ENCODE measurements at places on chromosomes 16 and 17.

DNA sequence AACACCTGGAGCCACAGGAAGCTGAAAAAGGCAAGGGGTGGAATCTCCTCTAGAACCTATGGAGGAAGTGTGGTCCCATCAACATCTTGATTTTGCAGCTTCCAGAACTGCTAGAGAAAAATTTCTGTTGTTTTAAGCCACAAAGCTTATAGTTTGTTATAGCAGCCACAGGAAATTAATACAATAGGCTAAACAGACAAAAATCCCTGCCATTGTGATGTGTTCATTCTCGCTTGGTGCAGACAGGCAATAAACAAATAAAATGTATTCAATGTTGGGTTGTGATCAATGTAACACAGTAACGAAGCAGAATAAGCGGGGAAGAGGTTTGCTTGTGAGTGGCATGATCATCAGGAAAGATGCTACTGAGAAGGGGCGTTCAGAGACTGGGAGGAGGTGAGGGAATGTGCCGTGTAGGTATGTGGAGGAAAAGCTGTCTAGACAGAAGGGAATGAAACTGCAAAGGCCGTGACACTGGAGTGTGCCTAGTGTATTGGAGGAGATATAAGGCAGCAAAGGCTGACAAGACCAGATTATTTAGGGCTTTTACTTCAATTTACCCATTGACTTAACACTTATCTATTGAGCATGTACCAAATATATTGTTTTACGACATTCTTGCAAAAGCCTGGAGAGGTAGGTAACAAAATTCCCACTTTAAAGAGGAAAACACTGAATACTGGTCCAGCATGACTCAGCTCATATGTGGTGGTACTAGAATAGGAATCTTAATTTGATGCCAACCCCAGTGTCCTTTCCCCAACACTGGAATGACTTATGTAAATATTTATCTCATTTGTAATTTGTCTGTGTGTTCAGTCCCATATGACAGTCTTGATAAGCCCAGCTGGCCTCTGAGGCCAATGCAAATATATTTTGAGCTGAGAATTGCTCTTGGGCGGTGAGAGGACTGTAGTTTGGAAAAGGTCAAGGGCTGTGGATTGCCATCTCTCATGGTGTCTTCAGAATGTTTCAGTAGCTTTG is 375.9 kb downstream of the CDH13 start:
- no peak for DNase-seq

DNA sequence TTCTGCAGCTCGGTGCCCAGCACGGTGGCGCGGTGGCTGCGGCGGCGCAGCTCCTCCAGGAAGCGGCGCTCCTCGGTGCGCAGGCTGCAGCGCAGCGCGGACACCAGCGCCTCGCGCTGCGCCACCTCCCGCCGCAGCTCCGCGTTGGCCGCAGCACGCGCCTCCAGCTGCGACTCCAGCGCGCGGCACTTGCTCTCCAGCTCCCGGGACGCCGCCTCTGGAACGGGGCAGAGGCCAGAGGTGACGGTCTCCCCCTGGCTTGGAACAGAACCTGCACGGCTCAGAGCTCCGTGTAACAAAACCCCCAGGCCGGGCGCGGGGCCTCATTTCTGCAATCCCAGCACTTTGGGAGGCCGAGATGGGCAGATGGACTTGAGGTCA is 13.2 kb upstream of the CLUH start:
- peak; percentile 73 for DNase-seq

DNA sequence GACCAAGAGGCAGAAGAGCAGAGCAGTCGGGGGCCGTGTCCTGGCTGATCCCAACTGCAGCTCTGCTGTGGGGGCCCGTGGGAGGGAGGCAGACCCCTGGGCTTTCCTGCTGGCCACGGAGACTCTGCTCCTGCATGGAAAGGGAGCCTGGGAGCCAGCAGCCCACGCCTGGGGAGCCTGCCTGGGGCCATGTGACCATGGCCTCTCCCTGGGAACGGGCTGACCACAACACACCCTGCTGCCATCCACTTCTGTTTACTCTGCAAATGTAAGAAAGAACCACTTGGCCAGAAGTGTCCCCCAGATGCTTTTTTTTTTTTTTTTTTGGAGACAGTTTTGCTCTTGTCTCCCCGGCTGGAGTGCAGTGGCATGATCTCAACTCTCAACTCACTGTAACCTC is 2.0 kb upstream of the TEDC2 start:
- no peak for DNase-seq

GRCh38 chr17:75445296-75445695 is 11.1 kb upstream of the TMEM94 start:
- no peak for DNase-seq

- no peak for DNase-seq
Measured at GRCh38 chr16:85258166-85258565, 145.9 kb upstream of the CIBAR2 start.

GRCh38 chr16:66936889-66937554 is 1.7 kb downstream of the CES2 start:
- no peak for DNase-seq

DNA sequence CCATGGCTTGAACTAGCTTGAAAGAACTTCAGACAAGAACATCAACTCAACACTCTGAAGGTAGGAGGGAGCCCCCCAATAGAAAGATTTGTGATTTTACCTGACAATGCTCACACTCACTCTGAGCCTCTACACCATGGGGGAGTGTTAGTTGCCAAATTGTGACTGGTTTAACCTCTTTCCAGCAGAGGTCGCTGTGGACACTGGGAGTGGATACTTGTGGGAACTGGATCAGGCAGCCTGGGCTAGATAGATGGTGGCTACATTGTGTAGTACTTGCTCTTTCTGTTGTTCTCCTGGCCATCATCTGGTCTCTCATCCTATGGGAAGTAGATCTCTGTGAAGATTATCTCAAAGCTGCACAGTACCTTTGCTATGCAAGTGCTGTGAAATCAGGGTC is 2.9 kb downstream of the SMPD3 start:
- DNase-seq: peak; percentile 50

DNA sequence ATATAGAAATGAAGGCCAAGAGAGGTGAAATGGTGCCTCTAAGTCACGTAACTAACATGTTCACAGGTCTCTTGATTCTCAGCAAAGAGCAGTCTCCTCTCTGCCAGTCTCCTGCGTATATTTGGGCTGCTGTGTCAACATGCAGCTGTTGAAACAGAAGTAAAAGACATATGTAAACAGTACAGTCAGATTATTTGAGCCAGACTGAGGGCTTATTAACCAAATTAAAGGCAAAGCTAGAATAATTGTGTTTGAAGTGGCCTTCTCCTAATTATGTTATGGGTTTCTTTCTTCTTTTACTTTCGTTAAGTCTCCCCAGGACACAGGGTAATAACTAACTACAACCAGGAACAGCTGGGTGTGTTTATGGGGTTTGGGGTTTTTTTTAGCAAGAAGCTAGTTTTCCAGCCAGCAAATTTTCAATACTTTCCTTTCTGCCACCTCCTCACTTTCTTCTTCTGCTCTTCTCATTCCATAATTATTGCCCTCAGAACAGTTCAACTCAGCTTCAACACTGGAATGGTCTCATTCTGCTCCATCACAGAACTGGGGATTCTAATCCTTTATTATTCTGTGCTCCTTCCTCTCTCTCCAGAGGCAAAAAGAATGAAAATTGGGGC is 18.4 kb downstream of the G6PC1 start:
- no peak for DNase-seq

GRCh38 chr17:32298721-32299579 is 33.3 kb downstream of the RHBDL3 start:
- DNase-seq: no peak

DNA sequence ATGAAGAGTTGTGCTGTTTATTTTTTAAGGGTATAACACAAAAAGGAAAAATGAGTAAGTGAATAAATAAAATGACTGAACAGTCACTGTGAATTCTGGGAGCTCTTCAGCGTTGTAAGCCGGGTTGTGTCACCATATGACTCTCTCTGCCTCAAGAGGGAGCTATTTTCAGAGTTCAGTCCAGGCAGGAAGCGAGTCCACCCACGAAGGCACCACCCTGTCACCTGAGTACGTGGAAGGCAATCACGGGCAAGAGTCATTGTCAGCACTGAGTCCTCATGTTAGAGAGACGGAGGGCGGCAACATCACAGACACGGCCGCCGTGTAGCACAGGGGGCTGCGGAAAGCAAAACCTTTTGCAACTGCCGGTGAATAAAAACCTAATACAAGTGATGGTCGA is 227.6 kb downstream of the UTP18 start:
- peak; percentile 40 for DNase-seq

- DNase-seq: peak; percentile 1
Measured at GRCh38 chr16:80718480-80719220, 85.7 kb downstream of the CDYL2 start.

GRCh38 chr16:49899991-49900695 is 44.2 kb upstream of the ZNF423 start:
- DNase-seq: no peak

GRCh38 chr17:28570716-28571360 is 486 bp downstream of the PIGS start:
- peak; percentile 44 for DNase-seq

DNA sequence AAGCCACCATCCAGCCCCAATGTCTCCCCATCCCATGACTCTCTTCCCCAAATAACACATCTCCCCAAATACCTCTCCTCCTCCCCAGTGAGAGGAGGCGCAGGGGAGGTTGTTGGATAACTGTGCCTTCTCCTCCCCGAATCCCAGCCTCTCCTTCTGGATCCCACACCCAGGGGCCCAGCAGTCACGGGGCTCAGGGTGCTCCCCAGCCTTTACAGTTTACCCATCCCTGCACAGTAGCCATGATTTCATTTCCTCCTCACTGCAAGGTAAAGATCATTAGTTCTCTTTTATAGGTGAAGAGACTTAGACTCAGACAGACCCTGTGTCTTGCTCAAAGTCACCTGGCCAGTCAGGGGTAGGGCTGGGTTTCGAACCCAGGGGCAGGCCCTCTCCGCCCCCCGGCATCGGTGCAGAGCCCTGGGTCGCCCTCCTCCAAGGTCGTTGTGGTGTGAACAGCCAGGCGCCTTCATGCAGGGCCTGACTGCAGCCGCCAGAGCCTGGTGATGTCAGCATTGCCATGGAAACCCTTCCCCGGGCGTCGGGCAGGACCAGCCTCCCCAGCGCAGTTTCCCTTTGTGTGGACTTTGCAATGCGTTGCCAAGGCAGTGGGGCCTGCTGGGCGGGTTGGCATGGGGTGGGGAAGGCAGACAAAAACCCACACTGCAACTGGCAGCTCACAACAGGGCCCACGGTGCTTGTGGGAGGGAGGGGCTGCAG is 53.3 kb upstream of the TOB1 start:
- DNase-seq: peak; percentile 86

DNA sequence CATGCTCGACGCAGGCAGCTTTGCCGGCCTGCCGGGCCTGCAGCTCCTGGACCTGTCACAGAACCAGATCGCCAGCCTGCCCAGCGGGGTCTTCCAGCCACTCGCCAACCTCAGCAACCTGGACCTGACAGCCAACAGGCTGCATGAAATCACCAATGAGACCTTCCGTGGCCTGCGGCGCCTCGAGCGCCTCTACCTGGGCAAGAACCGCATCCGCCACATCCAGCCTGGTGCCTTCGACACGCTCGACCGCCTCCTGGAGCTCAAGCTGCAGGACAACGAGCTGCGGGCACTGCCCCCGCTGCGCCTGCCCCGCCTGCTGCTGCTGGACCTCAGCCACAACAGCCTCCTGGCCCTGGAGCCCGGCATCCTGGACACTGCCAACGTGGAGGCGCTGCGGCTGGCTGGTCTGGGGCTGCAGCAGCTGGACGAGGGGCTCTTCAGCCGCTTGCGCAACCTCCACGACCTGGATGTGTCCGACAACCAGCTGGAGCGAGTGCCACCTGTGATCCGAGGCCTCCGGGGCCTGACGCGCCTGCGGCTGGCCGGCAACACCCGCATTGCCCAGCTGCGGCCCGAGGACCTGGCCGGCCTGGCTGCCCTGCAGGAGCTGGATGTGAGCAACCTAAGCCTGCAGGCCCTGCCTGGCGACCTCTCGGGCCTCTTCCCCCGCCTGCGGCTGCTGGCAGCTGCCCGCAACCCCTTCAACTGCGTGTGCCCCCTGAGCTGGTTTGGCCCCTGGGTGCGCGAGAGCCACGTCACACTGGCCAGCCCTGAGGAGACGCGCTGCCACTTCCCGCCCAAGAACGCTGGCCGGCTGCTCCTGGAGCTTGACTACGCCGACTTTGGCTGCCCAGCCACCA is 9.7 kb downstream of the VASN start:
- no peak for DNase-seq

DNA sequence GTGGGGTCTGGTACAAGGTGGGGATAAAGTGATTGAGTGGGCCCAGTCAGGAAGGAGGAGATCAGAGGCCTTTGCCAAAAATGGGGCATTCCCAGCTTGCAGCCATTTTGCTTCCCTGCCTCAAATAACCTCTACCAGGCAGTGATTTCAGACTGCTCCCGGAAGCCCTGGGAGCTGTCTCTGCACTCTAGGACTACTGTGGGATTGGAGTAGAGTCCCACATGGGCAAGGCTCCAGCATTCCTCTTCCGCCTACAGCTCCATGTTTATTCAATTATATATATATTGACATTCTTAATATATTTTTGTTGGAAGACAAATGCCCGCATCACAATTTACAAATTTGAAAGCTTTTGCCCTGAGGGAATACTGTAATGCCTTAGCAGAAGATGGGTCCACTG is 13.5 kb downstream of the SUPT6H start:
- no peak for DNase-seq

DNA sequence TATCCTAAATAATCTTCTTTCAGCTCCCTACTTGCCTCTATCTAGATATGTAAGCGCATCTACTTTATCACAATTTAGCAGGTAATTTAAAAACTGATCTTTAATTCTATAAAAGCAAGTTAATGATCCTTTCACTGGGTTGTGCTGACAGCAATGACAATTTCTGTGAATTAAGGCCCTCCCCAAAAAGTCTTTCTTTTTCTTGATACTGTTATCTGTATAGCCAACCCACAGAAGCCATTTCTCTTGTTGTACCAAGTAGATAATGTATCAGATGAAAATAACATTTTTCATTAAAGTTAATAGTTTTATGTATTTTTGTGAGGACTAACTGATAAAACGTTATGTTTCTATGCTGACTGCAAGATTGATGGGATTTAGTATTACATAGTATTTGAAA is 3.8 kb downstream of the ZPBP2 start:
- DNase-seq: no peak

DNA sequence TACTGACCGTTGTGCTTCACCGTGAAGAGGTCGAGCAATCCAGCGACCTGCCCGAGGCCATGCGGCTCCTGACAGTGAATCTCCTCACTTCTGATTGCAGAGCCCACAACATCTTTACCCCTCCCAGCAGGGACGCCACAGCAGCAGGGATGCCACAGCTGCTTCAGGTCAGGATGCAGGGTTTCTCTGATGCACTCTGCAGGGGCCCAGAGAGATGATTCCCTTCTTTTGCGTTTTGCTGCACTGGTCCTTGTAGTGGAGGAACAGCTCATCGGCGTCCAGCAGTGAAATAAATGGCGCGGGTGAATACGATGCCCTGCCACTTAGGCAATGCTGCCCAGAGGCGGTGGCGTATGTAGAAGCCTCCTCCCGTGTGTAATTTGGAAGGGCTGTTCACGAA is 5.6 kb downstream of the KIAA0513 start:
- no peak for DNase-seq

- DNase-seq: no peak
Measured at GRCh38 chr17:76796081-76796480, 58.2 kb downstream of the MFSD11 start.

GRCh38 chr17:41013181-41013580 is 4.3 kb upstream of the KRTAP3-1 start:
- no peak for DNase-seq

- peak; percentile 59 for DNase-seq
Measured at GRCh38 chr16:85303354-85303883, 191.1 kb upstream of the CIBAR2 start.

Data from cardiac muscle cell (in vitro differentiated cells and primary cell).